ENCODE measurements at places on chromosomes 4 and X.
A peak's percentile ranks its signal among the peaks of the same experiment; 100 is the strongest.

DNA sequence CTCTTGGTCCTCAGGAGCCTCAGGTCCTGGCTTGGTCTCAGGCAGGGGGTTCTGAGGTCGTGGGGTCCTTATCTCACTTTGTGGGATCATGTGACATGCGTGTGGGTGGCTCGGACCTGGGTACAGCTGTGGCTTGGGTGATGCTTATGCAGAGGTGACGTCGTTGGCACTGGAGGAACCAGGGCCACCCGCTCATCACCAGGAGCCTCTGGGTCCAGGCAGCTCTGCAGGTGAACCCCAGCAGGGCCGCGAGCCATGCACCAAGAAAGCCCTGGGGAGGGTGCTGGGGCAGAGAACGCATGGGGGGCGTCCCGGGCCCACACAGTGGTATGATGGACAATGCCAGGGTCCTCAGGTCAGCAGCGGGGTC lies 8.7 kb downstream of the ATP5ME start:
- no peak for ATAC-seq

DNA sequence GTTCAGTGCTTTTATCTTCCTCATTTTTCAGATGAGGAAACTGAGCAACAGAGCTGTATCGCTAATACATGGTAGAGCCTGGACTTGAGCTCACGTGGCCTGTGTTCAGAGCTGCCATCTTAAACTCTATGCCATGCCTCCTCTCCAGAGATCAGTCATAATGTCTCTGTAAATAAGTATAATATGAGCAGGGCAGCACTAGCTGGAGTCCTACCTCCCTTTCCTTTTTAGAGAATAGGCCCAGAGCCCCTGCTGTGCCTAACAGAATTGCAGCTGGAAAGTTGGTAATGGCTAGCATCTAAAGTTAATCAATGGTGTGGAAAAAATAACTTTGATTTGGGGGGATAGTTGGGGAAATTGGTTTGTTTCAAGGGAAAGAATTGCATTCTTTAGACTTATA lies 20.4 kb downstream of the CASP6 start:
- no peak for ATAC-seq

DNA sequence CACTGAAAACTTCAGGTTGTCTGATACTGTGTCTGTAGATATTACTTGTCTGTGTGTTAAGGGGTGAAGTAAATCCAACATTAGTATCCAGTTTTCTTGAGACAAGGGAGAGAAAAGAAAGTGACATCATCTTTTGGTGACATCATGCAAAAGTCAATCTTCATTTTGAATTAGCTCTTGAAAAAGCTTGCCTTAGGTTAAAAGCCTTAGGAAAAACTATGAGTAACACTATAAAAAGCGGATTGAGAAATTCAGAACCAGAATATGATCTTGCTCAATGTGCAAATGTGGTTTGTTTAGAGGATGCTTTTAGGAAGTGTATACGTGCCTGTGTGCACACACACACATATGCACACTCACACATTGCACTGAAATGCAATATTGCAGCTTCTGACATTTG lies 345.8 kb upstream of the CASK start:
- ATAC-seq, result no peak

DNA sequence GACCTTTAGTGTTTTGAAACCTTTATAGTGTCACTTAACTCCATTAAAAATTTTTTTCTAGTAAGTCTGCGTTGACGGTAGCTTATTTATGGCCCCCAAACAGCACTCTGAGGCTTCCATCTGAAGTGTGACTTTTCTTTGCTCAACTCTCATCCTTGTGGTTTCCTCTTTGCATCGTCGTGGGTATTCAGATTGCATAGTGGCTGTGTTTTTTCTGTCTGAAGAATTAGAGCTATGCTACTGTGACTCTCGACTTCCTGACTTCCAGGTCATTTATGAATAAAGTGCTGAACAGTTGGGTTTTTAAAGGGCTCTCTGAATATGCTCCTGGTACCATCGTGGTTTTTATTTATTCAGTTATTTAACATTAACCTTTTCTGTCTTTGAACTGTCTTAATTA lies 44.9 kb downstream of the JADE1 start:
- peak; percentile 67 for ATAC-seq

DNA sequence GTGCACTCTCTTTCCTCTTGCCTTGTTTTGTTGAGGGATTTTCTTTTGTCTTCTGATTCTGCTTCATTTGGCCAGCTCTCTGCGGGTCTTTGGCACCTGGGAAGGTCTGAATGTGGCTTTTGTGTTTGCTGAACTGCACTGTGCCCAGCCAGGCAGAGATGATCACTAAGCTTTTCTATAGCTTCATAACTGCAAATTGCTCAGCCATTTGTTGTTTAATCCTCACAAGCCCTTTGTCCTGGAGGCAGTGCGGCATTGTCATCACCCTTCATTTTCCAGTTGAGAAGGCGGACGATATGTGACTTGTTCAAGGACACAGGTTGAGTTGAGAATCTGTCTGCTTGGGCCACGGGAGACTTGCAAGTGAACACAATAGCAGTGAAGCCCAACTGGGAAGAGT lies 46.0 kb upstream of the SFRP2 start:
- ATAC-seq, result no peak

DNA sequence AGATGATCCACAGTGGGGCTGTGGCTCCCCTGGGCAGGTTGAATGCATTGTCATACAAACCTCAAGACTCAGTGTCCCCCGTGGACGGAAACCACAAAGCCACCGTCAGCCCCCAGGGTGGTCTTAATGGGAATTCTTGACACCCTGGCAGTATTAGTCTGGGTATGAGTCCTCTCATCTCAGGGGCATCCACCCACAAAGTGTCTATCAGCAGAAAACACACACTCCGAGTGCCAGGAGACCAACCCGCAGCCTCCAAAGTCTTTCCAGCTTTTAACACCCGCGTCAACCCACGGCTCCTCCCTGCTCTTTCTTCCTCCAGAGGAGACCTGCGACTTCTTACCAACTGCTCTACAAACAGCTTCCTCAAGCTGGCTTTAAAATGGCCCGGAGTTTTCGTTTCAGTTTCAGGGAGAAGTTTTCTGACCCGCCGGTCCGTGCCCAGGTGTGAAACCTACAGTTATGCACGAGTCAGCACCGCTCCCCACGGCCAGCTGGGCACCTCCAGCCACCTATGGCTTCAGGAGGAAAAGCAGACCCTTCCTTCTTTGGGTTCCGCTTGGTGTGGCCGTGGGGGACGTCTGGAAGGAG lies 14.4 kb upstream of the ASMTL start:
- no peak for ATAC-seq

- no peak for ATAC-seq
Observed at GRCh38 chr4:13445841-13446790, 38.0 kb downstream of the RAB28 start.

GRCh38 chr4:139746431-139747171 lies 81.0 kb downstream of the MGST2 start:
- no peak for ATAC-seq

- no peak for ATAC-seq
Observed at GRCh38 chrX:153395613-153396319, 5.4 kb downstream of the PNMA6E start.

GRCh38 chr4:112377171-112377570 lies 80.0 kb downstream of the ALPK1 start:
- no peak for ATAC-seq

- ATAC-seq, result no peak
Observed at GRCh38 chr4:185734214-185734613, 77.8 kb downstream of the SORBS2 start.

GRCh38 chr4:165592386-165592785 lies 213.6 kb downstream of the CPE start:
- ATAC-seq, result no peak

DNA sequence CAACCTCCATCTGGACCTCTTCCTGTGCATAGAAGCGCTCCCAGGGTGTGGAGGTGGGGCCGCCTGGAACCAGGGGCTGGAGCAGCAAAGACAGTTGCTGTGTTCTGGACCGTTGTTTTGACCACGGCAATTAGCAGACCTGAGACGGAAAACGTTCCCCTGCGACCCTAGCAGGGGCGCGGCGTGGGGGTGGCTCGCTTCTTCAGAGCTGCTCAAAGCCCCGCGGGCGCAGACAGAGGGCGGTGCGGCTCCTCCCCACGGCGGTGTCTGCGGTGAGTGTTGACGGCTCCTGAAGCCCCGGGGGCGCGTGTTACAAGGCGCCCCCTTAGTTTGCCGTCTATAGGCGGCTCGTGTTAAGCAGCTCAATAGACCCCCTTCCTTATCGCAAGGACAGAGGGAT lies 79.2 kb downstream of the TRIML1 start:
- no peak for ATAC-seq

DNA sequence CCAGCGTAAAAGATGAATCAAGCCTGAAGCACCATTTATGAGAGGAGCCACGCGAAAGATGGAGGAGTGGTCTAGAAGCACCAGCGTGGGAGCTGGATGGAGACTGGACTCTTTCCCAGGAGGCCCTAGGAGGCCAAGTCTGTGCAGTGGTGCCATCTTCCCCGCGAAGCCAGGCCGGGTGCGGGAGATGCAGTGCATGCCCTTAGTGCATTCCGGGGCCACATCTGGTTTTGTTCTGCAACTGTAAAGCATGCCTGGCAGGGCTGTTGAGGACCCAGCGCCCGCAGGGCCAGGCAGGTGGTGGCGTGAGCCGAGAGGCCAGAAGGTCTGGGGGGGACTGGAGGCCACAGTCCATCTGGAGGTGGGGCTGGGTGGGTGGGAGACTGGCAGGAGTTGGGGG lies 78.6 kb upstream of the ADRA2C start:
- ATAC-seq, result no peak

GRCh38 chr4:110188113-110188512 lies 10.3 kb downstream of the ELOVL6 start:
- ATAC-seq, result no peak

- ATAC-seq, result no peak
Observed at GRCh38 chr4:94571715-94572114, 120.0 kb downstream of the PDLIM5 start.

- no peak for ATAC-seq
Observed at GRCh38 chrX:134254511-134254910, 17.5 kb downstream of the CCDC160 start.

DNA sequence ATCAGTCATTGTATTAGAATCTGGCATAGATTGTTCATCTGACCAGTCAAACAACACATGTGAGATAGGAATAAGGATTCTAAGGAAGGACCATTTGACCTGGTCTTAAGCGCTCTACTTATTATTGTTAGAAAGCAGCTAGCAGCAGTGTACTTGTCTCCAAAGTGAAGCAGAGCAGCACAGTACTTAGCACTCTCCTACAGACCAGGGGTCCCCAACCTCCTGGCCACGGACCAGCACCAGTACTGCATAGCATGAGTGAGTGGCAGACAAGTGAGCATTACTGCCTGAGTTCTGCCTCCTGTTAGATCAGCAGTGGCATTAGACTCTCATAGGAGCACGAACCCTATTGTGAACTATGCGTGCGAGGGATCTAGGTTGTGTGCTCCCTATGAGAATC lies 135.9 kb upstream of the SPRY1 start:
- ATAC-seq, result no peak

GRCh38 chr4:121952290-121952689 lies 430 bp upstream of the TRPC3 start:
- ATAC-seq, result no peak

DNA sequence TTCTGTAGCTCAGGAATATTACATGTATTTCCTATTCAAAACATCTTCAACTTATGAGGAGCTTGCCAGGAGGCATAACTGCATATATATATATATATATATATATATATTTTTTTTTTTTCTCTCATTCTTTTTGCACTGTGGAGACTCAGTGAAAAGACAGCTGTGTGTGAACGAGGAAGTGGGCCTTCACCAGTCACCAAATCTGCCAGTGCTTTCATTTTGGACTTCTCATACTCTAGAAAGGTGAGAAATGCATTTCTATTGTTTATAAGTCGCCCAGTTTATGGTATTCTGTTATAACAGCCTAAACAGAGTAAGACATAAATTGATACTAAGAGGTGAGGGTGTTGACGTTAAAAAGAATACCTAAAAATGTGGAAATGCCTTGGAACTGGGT lies 710.6 kb downstream of the TRAM1L1 start:
- no peak for ATAC-seq

DNA sequence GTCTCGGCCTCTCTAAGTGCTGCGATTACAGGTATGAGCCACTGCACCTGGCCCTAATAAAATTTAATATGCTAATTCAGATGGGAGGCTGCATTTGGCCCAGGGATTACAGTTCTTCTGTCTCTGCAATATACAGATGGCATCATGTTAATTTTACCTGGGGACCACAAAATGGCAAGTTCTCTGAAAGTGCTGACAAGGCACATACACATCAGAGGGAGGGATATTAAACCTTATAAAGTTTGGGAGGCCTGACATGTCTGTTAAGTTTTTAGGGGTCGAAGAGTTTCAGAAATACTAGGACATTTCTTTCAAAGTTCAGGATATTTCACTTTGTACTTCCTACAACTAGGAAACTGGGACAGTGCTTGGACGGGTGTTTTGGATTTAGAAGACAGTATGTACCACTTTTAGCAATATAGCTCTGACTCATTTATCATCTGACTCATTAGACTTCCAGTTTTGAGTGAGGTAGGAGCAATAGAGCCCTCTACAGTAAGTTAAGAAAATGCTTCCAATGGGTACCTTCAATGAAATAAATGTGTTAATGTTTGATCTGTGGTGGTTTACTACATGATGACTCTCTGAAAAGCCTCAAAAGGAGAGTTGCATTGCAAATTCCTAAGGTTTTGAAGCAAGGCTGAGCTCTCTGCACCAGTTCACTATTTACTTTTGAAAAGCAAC lies 981.0 kb upstream of the HS3ST1 start:
- no peak for ATAC-seq

DNA sequence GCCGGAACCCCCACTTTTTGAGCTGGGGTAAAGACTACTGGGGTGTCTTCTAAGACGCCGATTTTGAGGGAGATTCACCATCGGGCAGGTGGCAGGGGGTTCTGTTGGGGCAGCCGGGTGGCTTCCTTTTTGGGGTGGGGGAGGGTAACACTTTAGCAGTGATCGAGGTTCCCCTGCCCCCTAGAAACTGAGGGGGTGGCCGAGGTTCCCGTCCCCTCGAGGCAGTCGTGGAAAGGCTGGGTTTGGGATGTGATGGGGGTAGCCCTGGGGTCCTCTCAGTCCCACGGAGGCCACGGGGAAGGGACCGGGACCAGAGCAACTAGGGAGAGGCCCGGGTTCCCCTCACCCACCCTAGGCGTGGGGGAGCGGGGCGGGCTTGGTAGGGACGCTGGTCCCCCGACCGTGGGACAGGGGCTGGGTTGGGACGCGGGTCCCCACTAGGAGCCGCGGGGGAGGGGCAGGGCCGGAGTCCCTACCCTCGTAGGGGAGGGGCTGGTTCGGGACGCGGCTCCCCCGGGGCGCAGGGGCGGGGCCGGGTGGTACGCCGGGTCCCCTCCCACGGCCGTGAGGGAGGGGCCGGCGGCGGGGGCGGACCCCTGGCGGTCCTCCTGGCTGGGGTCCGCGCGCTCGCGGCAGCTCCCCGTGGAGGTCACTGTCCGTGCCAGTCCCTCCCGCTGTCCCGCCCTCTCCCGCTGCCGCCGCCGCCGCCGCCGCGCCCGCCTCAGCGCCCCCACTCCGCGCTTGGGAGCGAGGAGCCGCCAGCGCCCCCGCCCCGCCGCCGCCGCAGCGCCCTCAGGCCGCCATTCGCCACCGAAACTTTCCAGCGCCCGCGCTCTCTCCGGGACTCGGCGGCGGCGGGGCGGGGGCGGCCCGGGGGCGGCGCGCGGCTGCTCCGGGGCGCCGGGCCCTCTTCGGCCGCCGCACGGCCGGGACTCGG lies at the start of gene TBL1X:
Gene TBL1X, plus strand, starts transcription at position 624 of the 937 bp plus-strand sequence. CDS start 188,529 bp downstream, outside the sequence.
- peak; percentile 44 for ATAC-seq

- no peak for ATAC-seq
Observed at GRCh38 chrX:57270980-57271379, 15.5 kb upstream of the FAAH2 start.

GRCh38 chr4:85676050-85676425 lies 201.1 kb downstream of the ARHGAP24 start:
- ATAC-seq, result no peak

- ATAC-seq, result no peak
Observed at GRCh38 chr4:30380404-30380998, 339.7 kb upstream of the PCDH7 start.

All from activated CD4-positive, CD25-positive, alpha-beta regulatory T cell treated with anti-CD3 and anti-CD28 coated beads, Interleukin-2, amount 50 U/mL, for 24 hours (primary cell).